T follicular helper cell (primary cell): ENCODE measurements at places on chromosomes 4 and X.

GRCh38 chrX:64842492-64842891, 133.8 kb downstream of the ZC4H2 start:
- no peak for DNase-seq

DNA sequence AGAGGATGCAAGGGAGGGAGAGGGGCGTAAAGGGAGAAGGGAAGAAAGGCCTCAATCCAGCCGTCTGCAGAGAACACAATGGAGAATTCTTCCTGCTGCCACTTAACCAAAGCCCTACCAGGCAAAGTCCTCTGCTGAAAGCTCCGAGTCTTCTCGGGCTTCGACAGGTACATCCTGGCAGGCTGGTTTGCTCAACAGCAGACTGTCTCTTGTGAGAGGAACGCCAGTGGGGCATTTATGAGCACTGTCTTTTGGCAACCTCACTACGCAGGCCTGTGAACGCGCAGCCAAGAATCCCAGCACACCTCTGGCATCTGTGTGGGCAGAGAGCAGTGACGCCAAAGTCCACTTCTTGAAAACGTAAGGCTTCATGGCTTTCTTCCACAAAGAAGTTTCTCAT, 207.5 kb upstream of the FAM9B start:
- DNase-seq = no peak

DNA sequence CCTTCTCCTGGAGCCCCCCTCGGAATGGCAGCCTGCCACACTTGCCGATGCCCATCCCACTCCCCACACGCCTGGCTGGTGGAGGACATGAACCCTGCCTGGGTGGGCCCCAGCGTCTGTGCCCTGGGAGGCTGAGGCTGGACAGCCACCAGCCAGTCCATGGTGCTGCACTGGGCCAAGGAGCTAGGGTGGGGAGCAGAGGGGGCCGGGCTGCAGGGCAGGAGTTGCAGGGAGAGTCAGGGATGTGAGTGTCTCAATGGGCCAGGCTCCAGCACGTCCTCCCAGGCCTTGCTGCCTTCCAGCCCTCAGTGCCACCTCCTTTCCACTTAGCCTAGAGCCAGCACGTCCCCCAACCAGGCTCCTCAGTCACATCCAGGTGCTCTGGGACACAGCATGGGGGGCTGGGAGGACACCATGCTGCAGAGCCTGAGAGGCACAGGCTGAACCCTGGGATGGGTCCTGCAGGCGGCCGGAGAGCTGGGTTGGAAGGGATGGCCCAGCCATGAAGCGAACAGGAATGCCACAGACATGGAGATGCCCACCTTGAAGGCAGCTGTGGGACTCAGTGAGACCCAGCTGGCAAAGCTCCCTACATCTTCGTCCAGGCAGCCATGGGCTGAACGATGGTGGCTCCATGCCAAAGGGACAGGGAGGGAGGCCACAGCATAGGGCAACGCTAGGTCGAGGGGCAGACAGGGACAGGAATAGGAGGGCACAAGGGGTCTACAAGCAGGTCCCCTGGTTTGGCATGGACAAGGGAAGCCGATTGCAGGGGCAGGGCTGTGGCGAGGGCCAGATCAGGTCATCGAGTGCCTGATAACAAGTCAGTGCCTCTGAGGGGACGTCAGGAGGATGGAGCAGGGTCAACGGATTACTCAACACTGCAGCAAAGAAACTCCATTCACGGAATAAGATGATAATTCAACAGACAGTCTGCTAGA, 30.1 kb upstream of the MXD4 start:
- DNase-seq = no peak

DNA sequence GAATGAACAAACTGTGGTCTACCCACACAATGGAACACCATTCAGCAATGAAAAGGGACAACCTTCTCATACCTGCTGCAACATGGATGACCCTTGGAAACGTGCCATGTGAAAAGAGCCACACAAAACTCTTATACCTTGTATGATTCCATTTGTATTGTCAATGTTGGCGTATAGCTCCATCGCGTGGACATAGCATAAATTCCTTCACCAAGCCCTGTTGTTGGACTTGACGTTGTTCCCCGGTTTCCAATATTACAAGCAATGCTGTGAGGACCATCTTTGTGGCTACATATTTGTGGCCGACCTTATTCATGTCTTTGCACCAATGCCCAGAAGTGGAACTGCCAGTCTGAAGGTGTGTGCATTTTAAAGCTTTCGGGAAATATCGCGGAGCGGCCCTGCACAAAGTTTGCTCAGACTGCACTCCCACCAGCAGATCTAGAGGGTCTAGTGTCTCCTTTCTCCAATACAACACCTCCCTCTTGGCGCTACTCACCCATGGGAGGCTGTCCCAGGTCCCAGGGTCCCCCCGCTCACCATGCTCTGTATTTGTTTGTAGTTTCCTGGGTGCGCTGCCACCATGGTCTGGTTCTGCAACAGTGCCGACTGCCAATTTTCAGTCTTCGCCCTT, at the start of gene CLDN34:
Gene CLDN34 (plus strand): TSS at position 584 of the 634 bp plus-strand sequence. CDS start 0 bp downstream, at position 584.
- DNase-seq = no peak

GRCh38 chr4:128718768-128719167, 90.7 kb upstream of the JADE1 start:
- DNase-seq = no peak

GRCh38 chr4:107210450-107211239, 174.5 kb upstream of the DKK2 start:
- DNase-seq = no peak

DNA sequence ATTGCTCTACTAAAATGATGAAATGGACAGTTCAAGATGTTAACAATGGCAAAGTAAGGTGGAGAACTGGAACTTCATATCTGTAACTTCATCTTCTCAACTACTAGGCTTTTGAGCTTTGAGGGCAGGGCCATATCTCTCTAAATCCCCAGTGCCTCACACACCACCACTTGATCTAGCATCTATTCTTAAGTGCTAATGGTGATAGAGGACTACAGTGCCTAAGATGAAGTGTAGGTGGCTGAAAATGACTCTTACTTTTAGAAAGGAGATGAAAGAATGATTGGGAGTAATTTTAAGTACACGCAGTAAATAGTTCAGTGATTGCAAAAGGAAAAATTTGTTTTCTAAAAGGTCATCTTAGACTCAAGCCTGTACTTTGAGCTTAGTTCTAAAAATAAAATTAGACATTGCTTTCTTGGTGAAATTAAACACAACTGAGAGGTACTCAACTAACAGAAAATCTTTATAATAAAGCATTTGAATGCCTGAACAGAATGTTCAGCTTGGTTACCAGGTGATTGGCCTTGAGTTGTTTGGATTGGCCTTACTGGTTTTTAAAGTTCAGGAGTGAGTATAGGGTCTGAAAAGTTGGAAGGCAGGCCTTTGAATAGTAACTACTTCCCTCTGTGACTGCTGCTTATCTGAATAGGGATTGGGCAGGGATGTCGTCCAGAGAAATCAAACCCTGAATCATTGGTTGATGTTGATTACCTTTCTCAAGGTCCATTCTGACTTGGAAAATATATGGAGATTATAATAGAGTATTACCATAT, 45.4 kb downstream of the DIAPH2 start:
- no peak for DNase-seq

- DNase-seq = no peak
These were observed 38.6 kb downstream of the COX7B2 start for GRCh38 chr4:46870411-46870810.
